ENCODE measurements at places on chromosomes 3 and 15. TPM values are rescaled to one million over a fixed set of nuclear protein-coding genes. Genes with fewer than 3 reads are reported as not detected.

ABI3BP gene
- total RNA-seq = 177 TPM

ACAN gene
- not detected for total RNA-seq

DNA sequence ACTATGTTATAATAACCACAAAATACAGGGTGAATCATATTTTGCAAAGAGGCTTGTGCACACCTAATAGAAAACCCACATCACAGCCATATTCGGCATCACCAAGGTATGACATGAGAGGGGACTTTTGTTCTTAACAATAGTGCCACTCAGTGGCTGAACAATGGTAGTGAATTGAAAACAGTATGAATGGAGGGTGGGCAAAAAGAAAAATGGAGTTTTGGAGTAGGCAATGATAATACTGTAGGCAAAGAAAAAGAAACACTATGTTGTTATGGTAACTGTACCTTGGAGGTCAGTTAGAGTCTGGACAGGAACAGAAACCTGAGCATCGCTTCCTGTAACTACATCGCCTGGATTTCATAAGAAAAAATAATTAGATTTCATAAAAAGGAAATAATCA lies 348.6 kb downstream of the PLCL2 start:
- DNase-seq = no peak

GRCh38 chr3:24596626-24597025 lies 102.0 kb upstream of the THRB start:
- no peak for DNase-seq

DNA sequence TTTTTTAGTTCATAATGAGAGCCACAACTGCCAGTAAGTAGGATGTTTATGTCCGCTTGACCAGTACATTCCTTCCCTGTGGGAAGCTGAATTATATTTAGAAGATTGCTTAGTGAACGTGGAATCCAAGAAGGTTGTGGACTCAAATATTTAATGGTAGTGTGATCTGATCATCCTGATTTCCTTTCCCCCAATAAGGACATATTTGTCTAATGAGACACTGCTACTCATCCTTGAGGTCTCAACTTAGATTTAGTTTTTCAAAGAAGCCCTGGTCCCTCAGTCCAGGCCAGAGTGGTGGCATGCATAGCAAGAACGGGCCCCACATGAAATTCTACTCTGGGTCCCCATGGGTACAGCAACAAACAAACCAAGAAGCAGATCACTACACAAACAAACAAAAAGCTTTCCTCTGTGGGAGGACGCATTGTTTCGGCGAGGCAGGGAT lies 60.8 kb downstream of the USP13 start:
- no peak for DNase-seq

DNA sequence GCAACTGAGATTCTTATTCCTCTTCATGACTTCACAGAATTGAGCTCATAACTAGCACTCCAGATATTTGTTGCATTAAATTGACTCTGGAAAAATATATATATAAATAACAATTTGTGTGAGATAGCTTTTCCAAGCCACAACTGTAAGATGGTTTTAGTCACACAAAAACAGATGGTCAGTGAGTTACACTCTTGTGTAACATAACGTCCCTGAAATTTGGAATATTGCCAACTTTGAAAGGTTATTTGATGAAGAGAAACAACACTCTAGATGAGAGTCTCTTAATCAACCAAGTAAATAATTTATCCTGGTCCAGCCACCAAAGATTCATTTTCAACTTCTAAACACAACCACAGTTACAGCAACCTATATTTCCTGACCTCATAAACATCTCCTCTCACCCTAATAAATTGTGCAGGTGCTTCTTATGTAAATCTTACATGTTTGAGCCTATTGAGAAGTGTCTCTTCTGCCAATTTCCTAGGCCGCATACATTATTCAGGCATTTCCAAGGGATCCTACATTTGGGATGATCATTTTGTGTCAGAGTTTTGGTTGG lies 84.9 kb upstream of the ACP3 start:
- DNase-seq = no peak

GRCh38 chr3:182690172-182690571 lies 103.1 kb upstream of the ATP11B start:
- no peak for DNase-seq

Measured in sigmoid colon (tissue), 7 donors.